GM12891 (cell line): ENCODE measurements at places on chromosomes 13 and 19.

- DNase-seq: no peak
Measured at GRCh38 chr19:13670846-13671245, 93.5 kb upstream of the MRI1 start.

DNA sequence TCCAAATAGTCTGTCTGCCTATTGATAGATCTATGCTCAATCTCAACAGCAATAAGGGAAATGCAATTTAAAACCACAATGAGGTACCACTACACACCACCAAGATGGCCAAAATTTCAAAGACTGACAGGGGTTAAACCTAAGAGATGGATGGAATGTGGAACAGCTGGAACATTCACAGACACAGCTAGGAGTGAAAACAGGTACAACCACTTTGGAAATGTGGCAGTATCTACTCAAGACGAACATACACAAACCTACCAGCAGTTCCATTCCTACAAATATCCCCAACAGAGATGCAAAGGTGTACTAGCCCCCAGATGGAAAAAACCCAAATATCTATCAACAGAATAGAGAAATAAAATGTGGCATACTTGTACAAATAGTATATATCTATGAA is 86.4 kb downstream of the TSC22D1 start:
- no peak for DNase-seq

GRCh38 chr19:48685583-48685982 is 10.2 kb upstream of the FUT2 start:
- no peak for DNase-seq

DNA sequence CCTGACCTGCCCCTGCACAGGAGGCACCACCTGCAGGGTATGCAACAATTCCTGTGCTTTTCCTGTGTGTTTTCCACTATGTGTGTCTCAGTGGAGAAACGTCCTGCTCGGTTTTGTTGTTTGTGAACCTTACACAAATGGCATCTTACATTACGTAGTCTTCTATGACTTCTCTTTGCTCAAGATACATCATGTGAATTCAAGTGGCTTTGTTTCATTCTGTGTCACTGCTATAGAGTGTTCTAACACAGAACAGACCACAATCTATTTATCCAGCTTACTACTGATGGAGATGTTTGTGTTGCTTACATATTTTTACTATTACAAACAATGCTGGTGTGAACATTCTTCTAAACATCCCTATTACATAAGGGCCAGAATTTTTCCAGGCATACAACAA is 97.7 kb downstream of the ANKRD10 start:
- no peak for DNase-seq

DNA sequence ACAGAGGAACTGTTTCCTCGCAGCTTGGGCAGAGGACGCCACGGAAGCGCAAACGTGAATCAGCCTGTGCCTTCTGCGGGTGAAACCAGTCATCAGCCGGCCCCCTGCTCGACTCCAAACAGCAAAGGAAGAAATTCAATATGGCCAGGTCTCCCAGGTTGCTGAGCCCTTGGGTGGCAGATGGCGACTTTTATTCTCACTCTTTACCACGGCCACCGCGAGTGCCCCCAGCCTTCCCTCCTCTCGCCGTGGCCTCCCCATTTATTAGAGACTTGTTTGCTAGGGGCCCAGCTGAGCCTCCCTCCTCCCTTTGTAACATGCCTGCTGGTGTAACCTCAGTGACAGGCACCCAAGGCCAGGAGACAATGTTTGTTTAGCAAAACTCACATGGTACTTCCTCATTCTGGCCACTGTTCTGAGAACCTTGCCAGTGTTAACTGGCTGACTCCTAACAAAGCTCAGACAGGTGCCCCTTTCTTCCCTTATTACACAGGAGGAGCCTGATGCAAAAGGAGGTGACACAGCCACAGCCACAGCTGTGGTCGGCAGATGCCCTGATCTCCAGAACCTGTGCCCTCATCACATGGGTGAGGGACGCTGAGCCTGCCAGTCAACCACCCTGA is 5.8 kb downstream of the RAB20 start:
- DNase-seq: no peak

- DNase-seq: no peak
Measured at GRCh38 chr19:19074196-19074882, 10.5 kb downstream of the SLC25A42 start.

DNA sequence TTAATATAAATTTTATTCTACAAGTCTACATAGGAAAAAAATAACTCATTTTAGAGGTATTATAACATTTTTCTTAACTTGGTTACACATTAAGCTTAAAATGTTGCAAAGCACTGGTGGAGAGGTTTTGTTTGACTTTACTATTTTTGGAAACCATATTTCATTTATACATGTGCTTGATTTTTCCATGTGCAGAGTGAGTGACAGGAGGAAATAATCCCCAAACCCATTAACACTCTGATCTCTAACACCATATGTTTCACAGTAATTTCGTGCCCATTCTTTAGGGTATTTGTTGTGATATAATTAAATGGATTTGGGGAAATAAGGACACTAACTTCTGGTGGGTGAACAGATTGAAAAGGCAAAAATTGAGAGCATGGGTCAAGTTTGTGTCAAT is 2124.4 kb upstream of the PCDH20 start:
- no peak for DNase-seq

- no peak for DNase-seq
Measured at GRCh38 chr13:98054301-98054700, 88.6 kb upstream of the FARP1 start.

GRCh38 chr19:40281381-40282208 is 3.5 kb downstream of the AKT2 start:
- DNase-seq: no peak

- no peak for DNase-seq
Measured at GRCh38 chr19:50051964-50052363, 26.2 kb downstream of the ZNF473 start.
